ENCODE measurements at places on chromosomes 12 and 14.

GRCh38 chr12:2481951-2482350 is 312.8 kb upstream of the FKBP4 start:
- DNase-seq, result no peak

GRCh38 chr12:3119756-3120601 is 42.8 kb downstream of the TSPAN9 start:
- DNase-seq, result no peak

DNA sequence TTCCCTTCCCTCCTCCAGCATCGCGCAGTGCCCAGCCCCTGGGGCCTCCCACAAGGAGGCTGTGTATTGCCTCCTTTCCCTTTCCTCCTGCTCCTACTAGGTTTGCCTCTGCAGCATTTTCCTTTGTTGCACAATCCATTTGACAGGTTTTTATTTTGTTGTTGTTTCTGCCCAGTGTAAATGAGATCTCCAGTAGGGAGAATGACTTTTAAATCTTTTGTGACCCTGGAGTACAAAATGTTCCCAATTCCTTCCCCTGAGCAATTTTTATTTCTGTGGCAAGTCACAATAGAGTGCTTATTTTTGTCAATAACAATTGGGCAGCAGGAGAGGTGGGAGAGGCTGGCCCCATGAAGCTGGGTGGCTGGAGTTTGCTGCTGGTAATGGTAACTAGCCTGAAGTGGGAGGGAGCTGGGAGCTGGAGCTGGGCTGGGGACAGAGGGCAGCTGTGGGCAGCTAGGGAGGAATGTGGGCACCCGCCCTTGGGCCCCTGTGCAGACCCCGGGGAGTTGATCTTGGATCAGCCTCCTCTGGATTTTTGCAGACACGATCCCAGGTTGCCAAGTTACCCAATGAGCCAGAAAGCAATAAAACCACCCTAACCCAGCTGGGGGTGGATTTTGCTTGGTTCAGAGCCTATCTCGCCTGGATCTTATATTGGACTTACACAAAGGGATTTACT is 160.1 kb downstream of the KTN1 start:
- DNase-seq, result no peak

DNA sequence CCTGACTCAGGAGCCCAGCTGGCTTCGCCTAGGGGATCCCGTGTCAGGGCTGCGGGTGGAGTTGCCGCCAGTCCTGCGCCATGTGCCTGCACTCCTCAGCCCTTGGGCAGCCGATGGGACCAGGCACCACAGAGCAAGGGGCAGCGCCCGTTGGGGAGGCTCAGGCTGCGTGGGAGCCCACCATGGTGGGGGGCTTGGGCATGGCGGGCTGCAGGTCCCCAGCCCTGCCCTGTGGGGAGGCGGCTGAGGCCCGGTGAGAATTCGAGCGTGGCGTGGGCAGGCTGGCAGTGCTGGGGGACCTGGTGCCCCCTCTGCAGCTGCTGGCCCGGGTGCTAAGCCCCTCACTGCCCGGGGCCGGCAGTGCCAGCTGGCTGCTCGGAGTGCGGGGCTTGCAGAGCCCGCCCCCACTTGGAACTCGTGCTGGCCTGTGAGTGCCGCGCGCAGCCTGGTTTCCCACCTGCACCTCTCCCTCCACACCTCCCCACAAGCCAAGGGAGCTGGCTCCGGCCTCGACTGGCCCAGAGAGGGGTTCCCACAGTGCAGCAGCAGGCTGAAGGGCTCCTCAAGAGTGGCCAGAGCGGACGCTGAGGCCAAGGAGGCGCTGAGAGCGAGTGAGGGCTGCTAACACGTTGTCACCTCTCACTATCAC is 135.1 kb upstream of the SEL1L start:
- DNase-seq, result no peak

DNA sequence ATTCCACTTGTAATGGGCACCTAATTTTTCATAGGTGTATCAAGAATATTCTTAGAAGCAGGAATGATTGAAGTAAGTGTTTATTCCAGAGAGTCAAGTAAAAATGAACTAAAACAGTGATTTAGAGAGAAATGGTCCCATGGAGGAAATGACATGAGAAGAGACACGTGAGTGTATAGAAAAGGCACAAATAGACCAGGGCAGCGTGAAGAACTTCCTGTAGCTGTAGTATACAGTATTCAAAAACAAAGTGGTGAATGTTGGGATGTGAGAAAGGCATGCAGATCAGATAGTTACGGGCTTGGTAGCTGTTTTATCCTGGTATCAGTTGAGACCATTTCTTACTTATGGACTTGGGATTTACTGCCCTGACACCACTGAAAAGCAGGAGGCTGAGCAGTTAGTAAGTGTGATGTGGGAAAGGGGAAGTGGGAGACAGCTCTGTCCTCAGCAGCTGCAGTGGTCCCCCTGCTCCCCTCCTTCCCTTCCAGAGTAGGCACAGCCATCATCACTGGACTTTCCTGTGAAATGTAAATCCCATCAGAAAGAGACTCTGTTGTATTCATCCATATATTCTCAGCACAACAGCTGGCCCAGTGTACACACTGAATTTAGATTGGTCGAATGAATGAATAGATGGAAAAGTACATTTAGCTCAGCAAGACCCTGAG is 16.8 kb upstream of the TESPA1 start:
- DNase-seq, result no peak

- no peak for DNase-seq
These were observed 42.5 kb downstream of the MARK3 start for GRCh38 chr14:103427485-103428443.

DNA sequence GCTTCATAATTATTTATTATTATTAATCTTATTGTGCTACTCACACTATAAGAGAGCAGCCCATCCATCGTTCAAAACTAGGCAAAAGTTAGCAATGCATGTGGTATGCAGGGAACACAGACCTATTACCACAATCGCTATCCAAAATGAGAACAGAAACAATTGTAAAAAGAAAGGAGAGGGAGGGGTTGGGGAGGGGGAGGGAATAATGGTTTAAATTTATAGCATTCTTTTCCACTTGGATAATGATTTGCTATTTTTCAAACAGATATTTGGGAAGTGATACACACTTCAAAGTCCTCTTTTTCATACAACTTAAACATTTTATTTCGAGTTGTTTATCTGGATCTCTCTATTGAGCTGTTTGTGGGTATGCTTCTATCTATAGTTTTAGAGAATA is 248.6 kb upstream of the SOX5 start:
- DNase-seq, result no peak

- no peak for DNase-seq
These were observed 140.5 kb upstream of the LHX5 start for GRCh38 chr12:113612076-113612728.

- DNase-seq, result no peak
These were observed 343.7 kb downstream of the CACNA1C start for GRCh38 chr12:2396448-2396871.

DNA sequence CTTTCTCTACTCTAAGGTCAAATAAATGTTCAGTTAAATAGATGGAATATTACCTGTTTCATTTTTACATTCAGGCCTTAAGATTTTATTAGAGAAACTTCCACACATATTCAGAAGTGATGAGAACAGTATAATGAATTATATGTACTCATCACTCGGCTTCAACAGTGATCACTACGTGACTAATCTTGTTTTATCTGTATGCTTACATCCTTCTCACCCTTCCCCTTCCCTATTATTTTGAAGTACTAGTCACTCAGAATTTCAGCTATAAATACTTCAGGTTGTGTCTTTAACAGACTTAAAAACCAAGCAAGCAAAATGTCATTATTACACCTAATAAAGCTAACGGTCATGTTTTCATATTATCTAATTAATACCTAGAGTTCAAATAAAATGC is 34.9 kb downstream of the ETV6 start:
- no peak for DNase-seq

DNA sequence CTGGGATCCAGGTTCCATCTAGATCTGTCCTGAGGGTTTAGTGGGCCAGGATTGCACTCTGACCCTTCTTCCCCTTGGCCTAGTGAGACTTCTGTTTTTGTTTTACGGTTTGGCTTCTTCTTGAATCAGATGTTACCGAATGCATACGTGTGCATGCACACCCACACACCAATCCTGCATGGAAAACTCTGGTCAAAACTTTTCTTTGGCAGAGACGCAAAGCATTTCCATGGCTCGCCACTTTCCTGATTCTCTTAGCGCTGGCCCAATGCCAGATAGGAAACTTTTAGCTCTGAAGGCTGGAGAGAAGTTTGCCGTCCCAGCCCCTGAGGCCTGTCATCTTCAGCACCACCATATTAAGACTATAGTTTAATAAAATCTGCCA is 67.4 kb upstream of the ACTN1 start:
- DNase-seq, result no peak

DNA sequence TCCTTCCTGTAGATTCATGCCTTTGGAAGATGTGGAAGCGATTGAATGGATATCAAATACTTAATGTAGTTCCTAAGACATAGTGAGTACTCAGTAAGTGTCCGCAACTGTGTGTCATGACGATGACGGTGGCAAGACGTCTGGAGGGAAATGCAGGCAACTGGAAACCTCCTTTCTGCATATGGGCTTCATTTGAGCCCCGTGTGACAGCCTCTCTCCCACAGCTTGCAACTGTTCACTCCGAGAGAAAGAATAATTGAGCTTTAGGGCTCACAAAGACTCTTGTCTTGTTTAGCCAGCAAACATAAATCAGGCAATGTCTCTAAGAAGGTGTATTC is 6.9 kb downstream of the CFAP251 start:
- no peak for DNase-seq

DNA sequence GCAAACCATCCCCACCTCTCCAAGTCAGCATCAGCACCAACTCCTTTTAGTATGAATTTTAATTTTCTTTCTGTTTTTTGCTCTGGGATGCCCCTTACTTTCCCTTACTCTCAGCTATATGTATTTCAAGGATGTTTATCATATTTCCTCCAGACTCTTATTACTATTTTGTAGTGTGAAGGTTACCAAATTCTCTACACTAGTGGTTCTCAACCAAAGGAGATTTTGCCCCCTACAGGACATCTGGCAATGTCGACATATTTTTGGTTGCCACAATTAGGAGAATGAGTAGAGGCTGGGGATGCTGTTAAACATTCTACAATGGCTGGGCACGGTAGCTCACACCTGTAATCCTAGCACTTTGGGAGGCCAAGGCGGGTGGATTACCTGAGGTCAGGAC is 29.1 kb upstream of the SOS2 start:
- DNase-seq, result no peak

DNA sequence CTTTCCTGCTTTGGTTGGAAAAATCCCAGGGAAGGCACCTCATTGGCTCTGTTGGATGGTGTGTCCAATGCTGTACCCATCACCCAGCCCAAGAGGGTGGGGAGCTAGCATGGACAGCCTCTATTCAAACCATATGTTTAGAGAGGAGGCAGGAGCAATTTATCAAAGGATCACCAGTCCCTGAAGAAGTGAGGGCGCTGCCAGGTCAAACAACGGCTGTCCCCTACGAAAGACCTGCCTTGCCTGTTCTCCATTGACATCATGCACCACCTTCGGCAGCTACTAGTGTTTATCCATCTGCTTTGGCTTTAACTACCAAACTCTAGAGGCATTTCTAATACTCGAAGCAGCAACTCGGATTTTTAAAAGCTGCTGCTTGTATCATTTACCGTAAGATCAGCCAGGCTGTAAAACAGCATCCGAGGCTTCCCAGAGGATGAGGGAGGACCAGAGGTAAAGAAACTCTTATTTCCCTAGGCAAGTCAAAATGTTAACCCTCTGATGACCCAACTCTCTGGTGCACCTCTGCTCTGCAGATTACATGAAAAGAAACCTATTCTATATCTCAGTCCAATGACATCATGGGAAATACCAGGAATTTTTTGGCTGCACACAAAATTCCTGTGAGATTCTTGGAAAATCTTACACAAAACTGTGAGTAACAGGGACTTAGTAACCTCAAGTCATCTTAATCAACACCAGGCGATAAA is 720.9 kb upstream of the TBX3 start:
- no peak for DNase-seq

DNA sequence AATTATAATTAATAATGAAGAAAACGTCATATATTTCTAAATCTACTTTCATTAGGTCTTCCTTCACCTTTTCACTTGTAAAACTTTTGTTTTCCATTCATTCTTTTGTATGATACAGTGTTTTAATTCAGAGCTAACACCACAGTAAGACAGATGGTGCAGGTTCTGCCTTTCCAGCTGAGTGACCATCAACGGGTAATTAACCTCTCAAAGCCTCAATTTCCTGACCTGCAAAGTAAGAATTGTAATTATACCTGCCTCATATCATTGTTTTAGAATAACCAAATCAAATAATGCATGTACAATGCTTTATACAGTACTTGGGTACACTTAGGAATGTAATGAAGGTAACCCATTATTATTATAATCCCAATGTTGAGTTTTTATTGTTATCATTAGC is 157.6 kb downstream of the FOXA1 start:
- no peak for DNase-seq

- no peak for DNase-seq
These were observed 96.4 kb downstream of the EFCAB11 start for GRCh38 chr14:89858089-89858488.
